ENCODE measurements at places on chromosomes 6 and 20.

DNA sequence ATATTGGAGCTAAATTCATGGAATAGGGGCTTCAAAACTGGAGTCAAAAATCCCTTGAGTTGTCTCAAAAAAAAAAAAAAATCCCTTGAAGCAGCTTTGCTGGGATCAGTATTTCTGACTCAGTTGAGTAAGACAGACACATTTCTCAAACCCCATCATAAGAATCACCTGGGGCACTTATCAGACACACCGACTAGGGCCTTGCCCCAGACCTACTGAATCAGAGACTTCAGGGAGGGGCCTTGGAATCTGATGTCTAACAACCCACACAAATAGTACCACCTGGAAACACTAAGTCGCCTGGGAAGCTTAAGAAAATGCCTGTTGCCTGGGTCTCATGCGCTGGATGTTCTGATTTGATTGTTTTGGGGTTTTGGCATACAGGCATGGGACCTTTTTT is 44.9 kb upstream of the RNF144B start:
- DNase-seq = no peak

DNA sequence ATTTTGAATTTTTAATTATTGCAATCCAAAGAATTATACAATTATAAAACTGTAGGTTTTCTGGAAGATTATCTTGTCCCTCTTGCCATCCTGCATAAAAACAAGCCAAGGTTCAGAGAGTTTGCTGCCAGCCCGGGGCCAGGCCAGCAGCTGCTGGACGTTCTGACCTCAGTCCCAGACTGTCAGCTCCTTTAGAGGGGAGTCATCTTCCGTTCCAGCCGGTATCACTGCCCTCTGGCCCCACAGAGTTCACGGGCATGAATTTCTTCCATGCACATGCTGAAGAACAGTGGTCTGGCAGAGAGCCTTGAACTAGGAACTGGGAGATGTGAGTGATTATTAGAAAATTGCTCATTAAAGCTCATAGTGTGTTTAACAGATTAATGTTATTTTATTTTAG is 130.4 kb upstream of the QKI start:
- no peak for DNase-seq

GRCh38 chr6:41935193-41935574 is 6.4 kb downstream of the CCND3 start:
- no peak for DNase-seq

GRCh38 chr6:34834789-34835518 is 43.1 kb downstream of the BLTP3A start:
- DNase-seq = no peak

DNA sequence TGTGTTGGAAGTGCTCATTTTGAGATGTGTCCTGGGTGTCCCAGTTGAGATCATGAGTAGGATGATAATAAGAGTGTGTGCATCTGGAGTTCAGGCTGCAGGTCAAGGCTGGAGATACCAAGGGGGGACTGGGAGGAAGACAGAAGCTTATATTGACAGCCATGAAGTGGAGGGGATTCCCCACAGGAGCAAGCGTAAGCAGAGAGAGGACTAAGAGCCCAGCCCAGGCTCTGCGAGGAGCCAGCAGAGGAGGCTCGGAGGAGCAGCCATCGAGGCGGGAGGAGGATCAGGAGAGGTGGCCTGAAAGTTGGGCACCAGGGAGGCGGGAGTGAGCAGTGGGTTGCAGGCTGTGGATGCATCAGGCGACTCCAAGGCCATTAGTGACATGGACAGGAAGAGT is 116.2 kb downstream of the SLC24A3 start:
- no peak for DNase-seq

- no peak for DNase-seq
Measured at GRCh38 chr6:38404355-38404754, 235.4 kb downstream of the BTBD9 start.

GRCh38 chr6:26613689-26614683 is 17.2 kb downstream of the ABT1 start:
- DNase-seq = no peak

DNA sequence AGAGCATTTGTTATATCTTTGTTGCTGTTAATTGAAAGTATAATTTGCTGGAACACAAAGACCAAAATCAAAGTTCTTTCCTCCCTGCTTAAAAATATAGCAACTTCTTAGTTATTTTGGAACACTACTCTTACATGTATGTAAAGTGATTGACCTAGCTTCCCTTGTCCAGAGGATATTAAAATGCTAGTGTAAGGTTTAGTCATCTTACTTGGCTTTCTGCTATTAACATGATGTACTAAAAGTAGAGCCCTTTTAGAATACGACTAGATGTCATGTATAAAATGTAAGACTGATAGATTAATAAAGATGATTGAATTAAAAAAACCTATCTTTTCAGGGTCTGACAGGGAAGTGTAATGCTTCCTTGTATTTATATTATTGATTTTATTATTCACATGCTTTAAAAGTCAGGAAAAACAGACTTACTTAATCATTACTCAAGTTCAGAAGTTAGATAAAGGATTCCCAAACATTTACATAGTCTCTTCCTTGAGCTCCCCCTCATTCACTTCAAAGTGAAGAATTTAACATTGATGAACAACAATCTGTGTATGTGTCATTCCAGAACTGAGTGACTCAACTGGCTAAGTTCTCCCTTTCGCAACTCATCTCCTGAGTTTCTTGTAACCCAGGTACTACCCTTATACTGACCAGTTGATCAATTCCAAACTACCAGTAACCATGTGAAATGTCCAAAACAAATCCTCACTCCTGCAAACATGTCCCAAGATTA is 50.9 kb downstream of the BTBD9 start:
- DNase-seq = no peak

DNA sequence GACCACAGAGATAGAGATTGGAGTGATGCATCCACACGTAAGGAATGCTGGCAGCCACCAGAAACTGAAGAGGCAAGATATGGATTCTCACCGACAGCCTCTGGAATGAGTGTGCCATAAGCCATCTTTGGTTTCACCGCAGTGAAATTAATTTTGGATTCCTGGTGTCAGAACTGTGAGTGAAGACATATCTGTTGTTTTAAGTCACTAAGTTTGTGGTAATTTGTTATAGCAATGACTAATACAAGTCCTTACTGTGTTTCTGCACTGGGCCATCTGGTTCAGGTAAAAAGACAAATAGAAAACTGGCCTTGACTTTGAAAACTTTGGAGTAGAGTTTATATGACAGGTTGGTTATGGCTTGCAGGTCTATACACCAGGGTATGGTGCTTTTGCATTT is 261.9 kb downstream of the PHF3 start:
- DNase-seq = no peak

DNA sequence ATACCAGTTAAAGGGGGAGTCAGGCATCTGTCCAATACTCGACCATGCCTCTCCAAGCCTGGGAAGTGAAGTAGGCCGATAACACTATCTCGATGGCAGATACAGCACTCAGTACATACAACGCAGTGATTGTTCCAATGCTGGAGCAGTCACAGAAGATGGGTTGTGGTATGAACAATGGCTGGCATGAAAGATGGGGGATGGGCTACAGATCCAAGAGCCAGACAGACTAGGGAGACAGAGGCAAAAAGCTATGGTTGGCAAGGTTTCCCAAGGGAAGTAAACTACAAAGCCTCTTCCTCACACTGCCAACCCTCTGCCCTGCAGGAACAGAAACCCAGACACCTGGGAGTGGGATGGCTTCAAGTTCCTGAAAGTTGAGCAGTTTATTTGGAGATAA is 19.2 kb downstream of the FKBP1A start:
- DNase-seq = no peak

- no peak for DNase-seq
Measured at GRCh38 chr6:4105980-4106536, 27.1 kb upstream of the FAM217A start.

GRCh38 chr20:56433880-56434255 is 21.8 kb downstream of the CASS4 start:
- no peak for DNase-seq

DNA sequence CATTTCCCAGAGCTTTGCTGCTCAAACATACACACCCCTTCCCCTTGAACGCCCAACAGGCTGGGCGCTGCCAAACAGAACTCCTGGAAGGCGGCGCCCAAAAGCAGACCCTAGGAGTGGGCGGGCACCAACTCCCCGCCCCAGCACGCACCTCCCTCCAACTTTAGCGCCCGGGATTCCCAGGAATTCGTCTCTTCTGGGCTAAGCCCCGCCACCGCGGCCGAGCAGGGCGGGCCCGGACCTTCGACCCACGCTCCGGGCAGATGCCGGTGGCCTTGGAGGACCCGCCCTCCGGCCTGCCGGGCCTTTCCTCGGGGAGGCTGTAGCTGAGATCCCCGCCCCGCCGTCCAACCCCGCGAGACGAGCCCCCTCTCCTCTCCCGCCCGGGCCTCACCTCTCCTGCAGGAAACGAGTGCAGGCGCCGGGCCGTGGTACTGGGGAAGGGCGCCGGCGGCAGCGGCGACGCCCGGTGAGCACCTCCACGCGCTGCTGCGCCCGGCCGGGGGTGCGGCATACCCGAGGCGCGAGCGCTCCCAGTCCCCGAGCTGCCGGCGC is 659 bp downstream of the MCUR1 start:
- peak; percentile 26 for DNase-seq

DNA sequence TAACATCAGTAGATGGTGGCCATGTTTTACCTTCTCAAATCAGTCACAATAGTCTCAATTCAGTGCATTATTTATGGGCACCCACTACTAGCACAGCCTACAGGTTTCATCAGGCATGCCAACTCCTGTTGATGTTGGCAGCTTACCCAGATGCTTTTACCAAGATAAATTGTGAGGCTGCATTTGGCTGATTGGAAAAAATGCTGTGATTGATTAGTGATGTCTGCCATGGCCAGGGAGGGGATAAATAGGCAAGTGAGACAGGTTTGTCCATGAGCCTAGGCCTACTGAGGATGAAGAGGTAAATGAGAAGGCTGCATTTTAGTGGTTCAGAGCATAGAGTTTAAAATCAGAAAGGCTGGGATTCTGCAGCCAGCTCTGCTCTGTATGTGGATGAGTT is 227.1 kb downstream of the NFATC2 start:
- DNase-seq = no peak

DNA sequence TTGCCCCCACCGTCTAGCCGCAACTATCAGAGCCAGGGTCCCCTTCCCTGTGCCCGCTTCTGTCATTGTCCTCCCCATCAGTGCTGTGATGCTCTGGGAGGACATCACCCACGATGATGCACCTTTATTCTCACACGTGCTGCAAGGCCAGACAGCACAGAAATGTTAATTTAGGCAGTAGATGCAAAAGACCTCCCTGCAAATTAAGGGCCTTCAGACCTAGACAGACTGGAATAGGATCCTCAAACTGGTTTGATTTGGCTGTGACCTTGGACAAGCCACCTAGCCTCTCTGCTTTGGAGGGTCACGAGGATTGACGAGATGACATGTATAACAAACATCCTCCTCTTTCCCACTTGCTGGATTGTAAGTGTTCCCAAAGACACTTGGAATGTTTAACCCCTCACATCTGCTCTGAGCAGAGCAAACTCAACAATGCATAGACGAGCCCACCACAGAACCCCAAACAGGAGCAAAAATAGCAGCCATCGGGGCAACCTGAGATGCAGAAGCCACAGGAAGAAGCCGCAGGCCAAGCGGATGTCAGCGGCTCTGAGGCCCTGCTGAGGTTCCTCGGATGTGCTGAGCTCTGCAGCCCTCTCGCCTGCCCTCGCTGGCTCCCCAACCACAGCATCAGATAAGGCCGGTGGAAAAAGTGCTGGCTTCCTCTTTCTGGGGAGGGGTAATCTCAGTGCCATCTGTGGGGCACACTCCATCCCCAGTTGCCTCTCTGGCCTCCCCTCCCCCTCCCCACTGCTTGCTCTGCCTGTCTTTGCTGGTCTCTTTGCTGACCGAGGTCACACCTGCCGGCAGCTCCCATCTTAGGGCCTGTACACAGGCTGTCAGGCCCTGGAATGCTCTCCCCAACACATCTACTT is 35.3 kb downstream of the TOX2 start:
- DNase-seq = peak; percentile 44

DNA sequence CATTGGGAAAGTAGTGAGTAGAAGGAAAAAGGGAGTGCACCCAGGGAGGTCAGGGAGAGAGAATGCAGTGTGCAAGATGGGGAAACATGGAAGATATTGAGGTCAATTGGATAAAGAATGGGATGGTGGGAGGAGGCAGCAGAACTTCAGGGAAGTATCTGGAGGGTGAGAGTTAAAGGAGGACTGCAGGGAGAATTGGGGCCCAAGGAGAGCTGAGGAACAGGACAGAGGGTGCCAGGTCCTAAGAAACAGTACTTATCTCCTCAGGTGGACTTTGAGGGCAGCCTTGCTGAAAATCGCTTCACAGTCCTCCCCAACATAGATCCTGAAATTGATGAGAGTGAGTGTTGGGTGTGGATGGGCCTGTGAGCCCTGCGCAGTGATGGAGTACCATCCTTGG is 4.2 kb upstream of the SAPCD1 start:
- no peak for DNase-seq

DNA sequence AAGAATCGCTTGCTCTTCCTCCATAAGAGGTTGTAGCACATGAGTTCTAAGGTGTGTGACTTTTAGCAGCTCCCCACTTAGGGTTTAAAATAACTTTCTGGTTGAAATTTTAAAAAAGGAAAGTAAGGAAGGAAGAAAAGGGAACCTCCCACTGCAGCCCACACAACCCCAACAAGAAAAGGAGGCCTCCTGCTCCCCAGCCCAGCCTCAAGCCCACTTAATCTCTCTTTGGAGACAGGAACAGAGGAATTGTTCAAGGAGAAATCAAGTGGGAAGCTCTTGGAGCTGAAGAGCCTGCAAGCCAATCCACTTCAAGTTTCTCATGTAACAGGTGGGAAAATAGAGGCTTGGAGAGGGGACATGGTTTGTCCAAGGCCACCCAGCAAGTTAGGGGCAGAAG is 39.1 kb upstream of the PREX1 start:
- no peak for DNase-seq

- DNase-seq = no peak
Measured at GRCh38 chr20:36390719-36391415, 84.7 kb downstream of the DLGAP4 start.

GRCh38 chr6:148146717-148147462 is 195.7 kb upstream of the SASH1 start:
- peak; percentile 46 for DNase-seq

DNA sequence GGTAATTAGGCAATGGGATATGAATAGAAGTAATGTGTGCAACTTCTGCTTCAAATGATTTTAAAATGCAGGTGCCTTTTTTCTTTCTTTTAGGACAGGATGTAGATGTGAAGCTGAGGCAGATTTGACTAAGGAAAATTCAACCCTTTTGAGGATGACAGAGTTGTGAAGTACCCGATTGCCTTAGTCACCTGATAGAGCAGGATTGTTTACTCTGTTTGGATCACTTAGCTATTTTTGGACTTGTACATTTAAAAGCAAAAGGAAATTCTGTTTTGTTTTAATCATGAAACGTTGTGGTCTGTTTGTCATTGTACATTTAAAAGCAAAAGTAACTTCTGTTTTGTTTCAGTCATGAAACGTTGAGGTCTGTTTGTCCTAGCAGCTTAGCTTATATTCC is 143.4 kb downstream of the FAM83B start:
- no peak for DNase-seq

- no peak for DNase-seq
Measured at GRCh38 chr6:101454106-101454676, 60.7 kb downstream of the GRIK2 start.

All from stimulated activated CD4-positive, alpha-beta T cell treated with anti-CD3 and anti-CD28 coated beads, TNF-alpha, amount 100 ng/mL, for 48 hours (primary cell).